Activated CD8-positive, alpha-beta memory T cell treated with anti-CD3 and anti-CD28 coated beads, Interleukin-2, amount 10 ng/mL, durations not matched to agents 7 days and 5 days (primary cell): ENCODE measurements at places on chromosomes 7 and 10. TPM values are rescaled to one million over a fixed set of nuclear protein-coding genes. Genes with fewer than 3 reads are reported as not detected.
A peak's percentile ranks its signal among the peaks of the same experiment; 100 is the strongest.

DNA sequence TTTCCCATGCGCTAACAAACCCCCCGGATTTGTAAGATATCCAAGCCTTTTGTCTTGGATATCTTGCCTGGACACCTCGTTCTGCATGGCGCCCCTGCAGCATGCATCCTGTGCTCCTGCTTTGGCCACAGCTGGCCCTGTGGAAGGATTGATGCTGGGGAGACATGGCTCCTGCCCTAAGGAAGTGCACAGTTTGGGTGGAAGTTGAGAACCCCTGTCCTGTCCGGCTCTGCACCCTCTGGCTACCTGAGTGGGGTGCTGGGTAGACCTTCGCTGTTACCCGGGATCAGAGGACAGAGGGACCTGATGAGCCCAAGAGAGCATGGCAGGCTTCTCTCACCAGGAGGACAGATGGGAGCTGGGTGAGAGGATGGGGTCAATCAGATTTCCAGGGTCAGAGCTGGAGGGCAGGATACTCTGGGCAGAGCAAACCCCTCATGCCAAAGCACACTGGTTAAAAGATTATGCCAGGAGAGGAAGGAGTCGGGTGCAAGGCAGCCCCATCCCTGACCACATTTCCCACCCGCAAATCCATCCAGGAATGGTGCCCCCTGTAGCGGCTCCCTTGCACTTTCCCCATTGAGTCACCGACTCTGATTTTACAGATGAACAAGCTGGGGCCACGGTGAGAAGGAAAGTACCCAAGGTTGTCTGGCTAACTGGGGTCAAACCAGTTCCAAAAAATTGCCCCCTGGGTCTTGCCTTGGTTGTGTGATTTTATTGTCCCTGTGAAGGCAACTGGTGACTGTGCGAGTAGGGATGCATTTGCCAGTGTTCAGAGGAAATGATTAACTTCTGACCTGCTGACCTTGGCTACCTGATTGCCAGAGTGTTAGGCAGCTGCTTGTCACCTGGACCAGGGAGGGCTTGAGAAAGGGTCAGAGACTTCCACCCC is 290.1 kb upstream of the ZMIZ1 start:
- no peak for DNase-seq

DNA sequence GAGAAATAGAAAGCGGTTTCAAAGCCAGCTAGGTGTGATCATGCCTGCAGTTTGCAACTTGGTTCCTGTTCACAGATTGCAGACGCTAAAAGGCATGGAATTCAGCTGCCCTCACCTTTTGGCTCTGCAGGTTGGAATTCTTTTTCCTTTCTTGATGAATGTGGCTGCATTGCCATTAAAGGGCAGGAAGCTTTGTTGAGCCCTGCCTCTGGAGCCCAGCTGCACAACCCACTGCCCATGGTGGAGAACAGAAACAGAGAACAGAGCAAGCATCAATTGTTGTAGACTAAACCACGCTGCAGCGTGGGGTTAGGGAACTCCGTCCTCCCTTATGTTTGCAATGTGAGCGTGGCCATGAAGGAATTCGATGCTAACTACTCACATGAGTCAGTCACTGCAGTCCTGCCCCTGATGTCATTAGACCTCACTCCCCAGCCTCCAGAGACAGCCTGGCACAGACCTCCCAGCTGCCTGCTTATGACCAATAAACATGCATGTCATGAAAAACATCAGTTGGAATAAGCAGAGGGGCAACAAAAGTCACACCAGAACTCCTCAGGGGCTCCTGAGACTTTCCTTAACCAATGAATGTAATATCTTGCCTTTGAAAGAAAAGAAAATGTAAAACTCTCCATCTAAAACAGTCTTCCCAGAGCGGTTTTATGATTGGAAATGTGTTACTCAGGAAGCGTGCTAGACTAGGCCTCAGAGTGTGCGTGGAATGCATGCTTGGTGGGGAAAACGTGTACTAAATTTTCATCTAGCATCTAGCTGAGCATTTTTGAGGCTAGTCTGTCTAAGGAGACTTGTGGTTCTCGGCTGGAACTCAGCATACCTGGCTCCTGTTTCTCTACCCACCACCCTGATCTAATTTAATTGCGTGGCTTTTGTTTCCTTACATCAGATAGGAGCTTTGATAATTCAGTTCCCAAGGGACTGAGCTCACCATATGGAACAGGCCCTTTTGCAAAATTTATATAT is 232.2 kb downstream of the KIAA1217 start:
- DNase-seq, result no peak

GRCh38 chr7:116633131-116633988 is 38.6 kb upstream of the MET start:
- no peak for DNase-seq

DNA sequence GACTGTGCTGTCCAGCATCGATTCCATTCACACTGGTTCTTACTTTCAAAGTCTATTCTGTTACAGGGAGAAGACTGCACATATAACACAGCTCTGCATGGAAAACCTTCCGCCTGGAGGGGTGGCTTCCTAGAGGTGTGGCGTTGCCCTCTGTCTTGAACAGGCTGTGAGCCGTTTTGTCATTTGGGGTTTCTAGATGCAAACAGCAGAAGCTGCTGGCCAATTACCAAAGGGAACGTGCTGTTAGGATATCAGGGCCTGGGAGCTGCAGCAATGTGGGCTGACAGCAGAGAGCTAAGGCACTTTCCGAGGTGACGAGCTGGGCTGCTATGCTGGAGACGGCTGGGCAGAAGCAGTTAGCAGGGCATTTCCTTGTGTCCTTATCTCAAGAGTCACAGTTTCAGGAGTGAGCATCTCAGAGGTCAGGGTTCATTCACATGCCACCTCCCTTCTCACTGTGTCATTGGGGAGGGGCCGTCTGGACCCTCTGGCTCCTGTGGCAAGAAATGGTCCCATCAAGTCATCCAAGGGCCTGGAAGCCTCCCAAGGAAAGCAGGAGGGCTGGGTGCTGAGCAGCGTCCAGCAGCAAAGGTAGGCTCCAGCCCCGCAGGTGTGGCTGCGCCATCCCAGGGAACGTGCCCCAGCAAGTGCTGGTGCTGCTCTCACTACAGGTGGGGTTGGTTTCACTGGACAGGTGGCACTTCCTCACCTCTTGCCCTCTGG is 106.5 kb downstream of the WDR37 start:
- no peak for DNase-seq

GRCh38 chr7:124071843-124072242 is 39.0 kb upstream of the TMEM229A start:
- no peak for DNase-seq

DNA sequence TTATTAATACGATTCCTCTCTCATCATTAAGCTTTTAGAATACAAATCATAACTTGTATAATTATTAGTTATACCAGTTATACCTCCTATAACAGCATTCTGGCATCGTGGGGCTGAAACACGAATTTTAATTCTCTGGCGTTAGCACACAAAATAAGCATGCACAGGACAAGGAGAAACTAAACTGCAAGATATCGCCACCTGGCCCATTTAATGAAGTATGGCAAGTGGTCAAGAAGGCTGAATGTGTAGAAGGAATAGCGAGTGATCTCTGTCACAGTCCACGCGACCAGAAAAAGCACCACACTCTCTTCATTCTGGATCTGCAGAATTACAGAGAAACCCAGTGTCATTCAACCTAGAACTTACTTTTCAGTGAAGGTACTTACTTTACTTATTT is 18.1 kb downstream of the HACD1 start:
- DNase-seq, result no peak

DNA sequence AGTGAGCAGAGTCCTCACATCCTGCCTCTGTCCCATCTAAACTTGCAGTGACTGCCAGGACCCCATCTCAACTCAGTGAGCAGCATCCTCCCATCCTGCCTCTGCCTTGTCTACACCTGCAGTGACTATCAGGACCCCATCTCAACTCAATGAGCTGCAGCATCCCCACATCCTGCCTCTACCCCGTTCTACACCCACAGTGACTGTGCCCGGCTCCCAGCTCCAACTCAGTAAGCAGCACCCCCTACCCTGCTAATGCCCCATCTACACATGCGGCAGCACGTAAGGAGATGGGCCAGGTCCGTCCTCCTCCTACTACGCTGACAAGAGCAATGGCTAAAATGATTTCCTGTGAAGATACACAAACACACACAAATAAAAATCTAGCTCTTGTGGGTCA is 65.5 kb downstream of the TNS3 start:
- DNase-seq, result no peak

DNA sequence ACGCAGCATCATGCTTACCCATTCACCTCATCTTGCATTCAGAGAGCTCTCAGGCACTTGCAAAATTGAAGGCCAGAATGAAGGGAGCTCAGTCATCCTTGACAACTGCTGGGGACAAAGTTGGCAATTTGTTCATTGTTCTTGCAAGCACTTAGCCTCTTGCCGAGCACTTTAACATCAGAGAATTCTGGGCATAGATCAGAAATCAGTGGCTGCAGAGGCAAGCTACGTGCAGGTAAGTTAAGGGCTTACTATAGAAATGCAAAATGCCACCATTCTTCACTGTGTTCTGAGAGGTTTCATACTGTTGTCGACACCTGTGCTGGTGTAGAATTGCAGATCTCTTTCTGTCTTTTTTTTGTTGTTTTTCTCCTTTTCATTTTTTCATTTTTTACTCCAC is 84.1 kb upstream of the INSYN2A start:
- DNase-seq, result no peak

GRCh38 chr7:156616269-156617202 is 24.0 kb upstream of the RNF32 start:
- no peak for DNase-seq

DNA sequence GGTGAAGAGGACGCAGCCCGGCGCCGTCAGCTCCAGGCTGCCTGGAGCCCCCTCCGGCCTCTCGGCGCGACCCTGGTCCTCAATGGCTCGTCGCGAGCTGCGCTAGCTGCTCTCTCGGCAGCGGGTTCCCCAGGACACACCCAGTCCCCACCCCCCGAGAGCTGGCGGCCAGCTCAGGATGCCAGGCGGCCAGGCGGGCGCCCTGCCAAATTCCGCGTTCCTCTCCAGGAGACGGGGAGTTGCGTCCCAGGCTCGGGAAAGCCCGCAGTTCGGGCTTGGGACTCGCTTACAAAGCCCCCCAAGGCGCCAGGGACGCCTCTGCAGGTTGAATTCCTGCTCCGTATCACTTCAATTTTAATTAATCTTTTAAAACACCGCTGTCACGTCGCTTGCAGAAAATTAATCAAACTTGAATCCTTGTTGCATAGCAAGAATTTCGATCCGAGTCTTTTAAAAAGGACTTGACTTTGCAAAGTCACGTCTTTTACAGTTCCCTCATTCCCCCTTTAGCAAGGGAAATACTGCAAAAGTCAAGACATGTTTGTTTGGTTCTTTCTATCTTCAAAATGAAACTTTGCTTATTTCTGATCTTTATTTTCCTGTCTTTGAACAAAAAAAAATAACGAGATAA is 28.2 kb downstream of the SKIDA1 start:
- peak; percentile 55 for DNase-seq

Gene SPAG6
- total RNA-seq, result 3.7 TPM

Gene LGI1
- not detected for total RNA-seq

Gene NSUN5
- total RNA-seq, result 58.6 TPM

Gene CLDN4
- total RNA-seq, result 0.09 TPM

Gene CRHR2
- not detected for total RNA-seq
